ENCODE measurements at places on chromosomes 2 and 18. TPM values are rescaled to one million over a fixed set of nuclear protein-coding genes. Genes with fewer than 3 reads are reported as not detected.
A peak's percentile ranks its signal among the peaks of the same experiment; 100 is the strongest.

DNA sequence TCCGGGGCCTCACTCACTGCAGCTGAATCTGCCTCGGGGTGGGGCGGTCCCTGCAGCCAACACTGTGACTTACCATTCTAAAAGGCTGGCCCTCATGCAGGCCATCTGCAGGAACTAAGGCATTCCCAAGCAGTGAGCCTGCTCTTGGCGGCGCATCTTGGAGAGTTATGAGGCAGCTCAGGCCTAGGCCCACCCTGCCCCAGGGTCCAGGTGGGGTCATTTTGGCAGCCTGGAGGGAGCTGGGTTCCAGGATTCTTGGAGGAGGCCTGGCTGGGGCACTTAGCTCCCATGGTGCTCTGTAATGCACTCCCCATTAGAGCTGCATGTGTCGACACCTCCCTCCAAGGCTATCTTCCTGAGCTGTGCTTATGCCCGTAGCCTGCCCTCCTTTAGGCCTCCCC, 14.8 kb upstream of the BIN1 start:
- no peak for DNase-seq

DNA sequence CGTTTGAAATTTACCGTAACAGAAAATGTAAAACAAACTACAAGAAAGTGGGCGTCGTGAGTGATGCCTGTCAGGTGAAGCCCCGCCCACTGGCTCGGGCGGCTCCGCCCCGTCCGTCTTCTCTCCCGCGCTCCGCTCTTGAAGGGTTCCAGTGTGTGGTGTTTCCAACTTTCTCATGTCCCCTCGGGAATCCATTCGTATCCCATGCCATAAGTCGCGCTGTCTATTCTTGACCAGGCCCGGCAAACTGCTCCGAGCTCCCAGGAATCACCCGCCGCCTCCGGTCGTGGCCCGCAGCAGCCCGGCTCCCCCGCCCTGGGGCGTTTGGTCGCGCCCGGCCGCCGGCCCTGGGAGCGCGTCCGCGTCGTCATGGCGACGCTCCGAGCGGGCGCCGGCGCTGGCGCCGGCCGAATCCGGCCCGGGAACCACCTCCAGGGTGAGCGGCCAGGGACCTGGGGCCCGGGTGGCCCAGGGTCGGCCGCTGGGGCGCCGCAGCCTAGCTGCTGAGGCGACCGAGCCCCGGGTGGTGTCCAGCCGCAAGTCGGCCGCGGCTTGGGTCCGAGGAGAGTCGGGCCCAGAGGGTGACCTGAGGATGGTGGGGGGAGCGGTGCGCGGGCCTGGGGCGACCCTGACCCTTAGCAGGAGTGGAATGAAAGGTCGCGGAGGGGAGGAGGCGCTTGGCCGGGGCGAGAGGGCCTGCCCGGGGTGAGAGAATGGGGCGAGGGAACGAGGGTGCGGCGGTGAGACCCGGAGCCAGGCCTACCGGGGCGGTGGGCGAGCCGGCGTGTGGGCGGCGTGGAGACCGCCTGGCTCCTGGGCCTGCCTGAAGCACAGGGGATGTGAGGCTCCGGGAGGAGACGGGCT, at the start of gene CFAP221:
Gene CFAP221 (plus strand): TSS at position 375 of the 864 bp plus-strand sequence. CDS start 1,683 bp downstream, outside the sequence.
- DNase-seq, result peak; percentile 66

- no peak for DNase-seq
These were observed 151.6 kb upstream of the CAPN13 start for GRCh38 chr2:30958918-30959265.

GRCh38 chr2:133884739-133885381, 316.6 kb upstream of the NCKAP5 start:
- no peak for DNase-seq

GRCh38 chr2:275466-275865, 10.7 kb downstream of the ACP1 start:
- DNase-seq, result no peak

DNA sequence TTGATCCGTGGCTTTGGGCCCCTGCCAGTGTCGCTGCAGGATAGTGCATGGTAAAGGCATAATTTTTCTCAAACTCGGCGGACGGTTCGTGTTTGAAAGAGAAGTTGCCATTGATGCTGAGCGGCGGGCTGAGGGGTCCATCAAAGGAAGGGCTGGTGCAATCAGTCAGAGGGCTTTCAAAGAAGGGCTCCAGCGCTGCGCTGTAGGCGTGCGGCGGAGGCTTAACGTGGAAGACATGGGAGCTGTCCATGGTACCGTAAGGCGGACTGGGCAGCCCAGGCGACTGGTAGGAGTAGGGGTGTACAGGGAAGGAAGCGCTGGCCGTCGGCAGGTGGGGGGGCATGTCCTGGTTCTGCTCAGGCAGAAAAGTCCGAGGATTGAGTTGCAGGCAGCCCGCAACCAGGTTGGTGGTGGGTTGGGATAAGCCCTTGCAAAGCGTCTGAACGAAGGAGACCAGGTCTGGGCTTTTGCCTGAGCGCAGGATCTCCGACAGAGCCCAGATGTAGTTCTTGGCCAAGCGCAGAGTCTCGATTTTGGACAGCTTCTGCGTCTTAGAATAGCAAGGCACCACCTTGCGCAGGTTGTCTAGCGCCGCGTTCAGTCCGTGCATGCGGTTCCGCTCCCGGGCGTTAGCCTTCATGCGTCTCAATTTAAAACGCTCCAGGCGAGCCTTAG, 2.3 kb downstream of the NEUROD1 start:
- peak; percentile 62 for DNase-seq

- no peak for DNase-seq
These were observed 21.8 kb upstream of the TANK start for GRCh38 chr2:161138429-161138828.

DNA sequence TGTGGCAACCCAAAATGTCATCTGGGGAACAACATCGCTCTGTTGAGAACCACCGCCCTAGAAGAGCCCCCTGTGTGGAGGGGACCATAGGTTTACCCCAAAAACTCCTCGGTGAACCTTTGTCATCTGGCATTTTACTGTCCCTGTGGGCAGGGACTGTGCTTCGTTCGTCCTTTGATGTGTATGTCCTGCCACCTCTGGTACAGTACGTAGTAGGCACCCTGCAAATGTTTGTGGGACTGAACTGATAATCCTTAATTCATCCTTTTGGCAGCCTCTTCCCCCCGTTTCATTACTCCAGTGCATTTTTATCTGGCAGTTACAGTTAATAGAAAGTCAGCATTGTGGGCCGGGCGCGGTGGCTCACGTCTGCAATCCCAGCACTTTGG, 728 bp downstream of the NAPG start:
- no peak for DNase-seq

- DNase-seq, result no peak
These were observed 60.6 kb upstream of the ATP8B1 start for GRCh38 chr18:57863706-57864105.

DNA sequence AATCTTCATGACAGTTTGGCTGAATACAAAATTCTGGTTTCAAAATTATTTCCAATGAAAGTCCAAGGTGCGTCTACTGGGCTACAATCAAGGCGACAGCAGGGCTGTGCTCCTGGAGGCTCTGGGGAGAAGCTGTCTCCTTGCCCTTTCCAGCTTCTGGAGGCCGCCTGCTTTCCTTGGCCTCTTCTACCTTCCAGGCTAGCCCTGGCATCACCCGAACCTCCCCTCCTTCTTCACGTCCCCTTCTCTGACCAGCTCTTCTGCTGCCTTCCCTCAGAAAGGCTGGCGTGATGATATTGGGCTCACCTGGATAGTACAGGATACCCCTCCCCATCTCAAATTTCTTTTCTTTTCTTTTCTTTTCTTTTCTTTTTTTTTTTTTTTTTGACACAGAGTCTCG, 115.5 kb downstream of the KCNF1 start:
- DNase-seq, result no peak

GRCh38 chr2:610491-610890, 66.7 kb downstream of the TMEM18 start:
- no peak for DNase-seq

GRCh38 chr2:17441790-17442189, 76.5 kb downstream of the RAD51AP2 start:
- no peak for DNase-seq

DNA sequence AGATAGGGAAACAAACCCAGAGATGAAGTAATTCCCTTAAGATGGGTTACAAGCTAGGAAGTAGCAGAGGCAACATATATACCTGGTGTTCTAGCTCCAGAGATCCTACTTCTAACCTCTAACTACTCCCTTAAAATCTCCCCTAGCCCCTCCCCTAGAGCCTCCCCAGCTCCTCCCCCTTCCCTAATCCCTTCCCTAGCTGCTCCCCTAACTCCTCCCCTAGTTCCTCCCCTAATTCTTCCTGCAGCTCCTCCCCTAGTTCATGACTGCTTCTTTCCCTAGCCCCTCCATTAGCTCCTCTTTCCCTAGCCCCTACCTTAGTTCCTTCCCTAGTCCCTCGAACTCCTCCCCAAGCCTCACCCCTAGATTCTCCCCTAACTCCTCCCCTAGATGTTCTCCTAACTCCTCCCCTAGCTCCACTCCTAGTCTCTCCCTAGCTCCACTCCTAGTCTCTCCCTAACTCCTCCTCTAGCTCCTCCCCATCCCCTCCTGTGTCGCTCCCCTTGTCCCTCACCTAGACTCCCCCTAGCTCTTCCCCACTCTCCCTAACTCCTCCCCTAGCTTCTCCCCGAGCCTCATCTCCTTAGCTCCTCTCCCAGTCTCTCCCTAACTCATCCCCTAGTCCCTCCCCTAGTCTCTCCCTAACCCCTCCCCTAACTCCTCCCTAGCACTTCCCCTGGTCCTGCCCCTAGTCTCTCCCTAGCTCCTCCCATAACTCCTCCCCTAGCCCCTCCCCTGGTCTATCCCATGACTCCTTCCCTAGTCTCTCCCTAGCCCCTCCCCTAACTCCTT, 108.9 kb downstream of the CD226 start:
- DNase-seq, result no peak

DNA sequence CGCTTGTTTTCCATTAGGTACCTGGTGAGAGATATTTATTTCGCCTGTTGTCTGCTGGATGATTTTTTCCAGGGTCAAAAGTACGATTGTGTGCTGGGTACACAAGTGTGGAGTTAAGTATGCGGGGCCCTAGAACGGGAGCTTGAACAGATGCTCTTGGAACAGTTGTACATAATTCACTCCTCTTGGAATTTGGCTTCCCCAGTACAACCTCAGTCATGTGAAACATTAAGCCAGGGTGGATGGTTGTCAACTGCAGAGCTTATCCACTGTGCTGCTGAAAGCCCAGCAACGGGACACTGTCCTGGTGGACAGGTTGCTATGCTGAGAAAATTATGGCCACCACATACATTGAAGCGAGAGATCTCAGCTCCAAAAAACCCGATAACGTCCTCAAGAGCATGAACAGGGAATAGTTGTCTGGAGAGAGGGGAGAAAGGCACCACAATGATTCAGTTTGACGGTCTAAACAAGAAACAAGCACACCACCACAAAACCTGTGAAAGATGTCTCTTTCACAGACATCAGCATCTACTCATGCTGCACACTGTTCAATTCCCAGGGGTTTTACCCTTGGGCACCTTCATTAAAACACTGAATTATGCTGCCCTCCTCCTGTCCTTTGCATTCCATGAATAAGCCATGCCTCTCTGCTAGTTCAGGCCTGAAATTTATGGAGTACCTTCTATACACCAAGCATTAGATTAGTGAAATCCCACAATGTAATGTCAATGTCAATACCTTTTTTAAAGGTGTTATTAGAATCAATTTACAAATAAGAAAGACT, 176.8 kb upstream of the TRIB2 start:
- DNase-seq, result no peak

GRCh38 chr2:219423652-219424377, 5.6 kb downstream of the DES start:
- peak; percentile 22 for DNase-seq

GRCh38 chr2:58907644-58908043, 666.5 kb upstream of the FANCL start:
- no peak for DNase-seq

- no peak for DNase-seq
These were observed 98.4 kb downstream of the PLEKHM3 start for GRCh38 chr2:207926989-207927300.

GRCh38 chr2:146527166-146527565, 1317.7 kb upstream of the ACVR2A start:
- no peak for DNase-seq

- no peak for DNase-seq
These were observed 134.1 kb upstream of the EPAS1 start for GRCh38 chr2:46163098-46163430.

GRCh38 chr2:18551623-18552022, 8.8 kb downstream of the RDH14 start:
- DNase-seq, result no peak

- DNase-seq, result no peak
These were observed 198.1 kb downstream of the PDE1A start for GRCh38 chr2:182228741-182229140.

The C2orf76 gene
- 10.9 TPM for total RNA-seq

The SAG gene
- total RNA-seq, result 0.05 TPM

The NEDD4L gene
- total RNA-seq, result 16.5 TPM

The ZNF407 gene
- 21.9 TPM for total RNA-seq

The FBXO48 gene
- total RNA-seq, result 2.5 TPM

The CCBE1 gene
- not detected for total RNA-seq

The KCTD1 gene
- total RNA-seq, result 4.5 TPM

The ZNF804A gene
- total RNA-seq, result 0.08 TPM

The COL5A2 gene
- 0.53 TPM for total RNA-seq

The MEP1B gene
- total RNA-seq, result 0.19 TPM

The SATB2 gene
- total RNA-seq, result 1.5 TPM

Data from natural killer cell treated with Interleukin-12 subunit alpha and Interleukin-12 subunit beta and Interleukin-15 and Interleukin-18, amount 100 ng/mL, for 72 hours (primary cell).